ENCODE measurements at places on chromosomes 1 and 21.

DNA sequence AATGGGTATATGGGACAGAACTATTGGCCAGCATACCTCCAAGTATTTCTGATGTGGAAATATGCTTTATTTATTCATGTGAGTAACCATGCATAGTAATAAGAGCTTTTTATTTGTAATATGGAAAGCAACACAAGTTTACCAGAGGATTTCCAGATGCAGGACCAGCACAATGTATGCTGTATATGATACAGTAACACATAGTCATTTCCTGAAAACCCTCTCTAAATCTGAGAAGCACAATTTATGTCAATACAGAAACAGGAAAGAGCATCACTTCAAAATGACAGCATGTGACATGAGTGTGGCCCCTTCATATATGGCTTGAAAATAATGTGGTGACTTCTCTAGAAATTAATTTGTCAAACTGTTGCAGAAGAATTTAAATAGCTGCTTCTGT, 1134.7 kb upstream of the ADGRL2 start:
- DNase-seq = no peak

GRCh38 chr21:39029086-39029755, 154.0 kb downstream of the PSMG1 start:
- no peak for DNase-seq

- DNase-seq = no peak
Observed at GRCh38 chr1:201042779-201043461, 19.4 kb upstream of the KIF21B start.

DNA sequence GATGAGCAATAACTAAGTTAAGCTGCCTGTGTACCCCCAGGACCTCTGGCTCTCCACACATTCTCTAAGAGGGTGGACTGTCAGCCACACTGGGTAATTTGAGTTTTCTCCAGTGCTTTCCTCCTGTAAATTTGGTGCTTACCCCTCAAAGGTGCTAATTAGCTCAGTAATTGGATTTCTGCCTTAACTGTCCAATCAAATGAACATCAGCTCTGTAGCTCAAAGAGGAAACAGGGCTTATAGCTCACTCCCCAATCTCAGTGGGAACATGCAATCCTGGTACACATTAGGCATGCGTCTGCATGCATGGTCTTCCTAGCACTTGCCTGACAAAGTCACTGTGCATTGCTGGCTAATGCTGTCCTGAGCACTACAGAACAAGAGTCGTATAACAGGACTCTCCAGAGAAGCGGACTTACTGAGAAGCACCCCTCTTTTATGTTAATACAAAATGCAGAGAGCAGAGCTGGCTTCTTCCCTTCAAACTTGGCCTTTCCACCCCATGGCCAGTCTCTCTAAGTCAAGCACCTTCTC, 110.1 kb downstream of the NTPCR start:
- no peak for DNase-seq

DNA sequence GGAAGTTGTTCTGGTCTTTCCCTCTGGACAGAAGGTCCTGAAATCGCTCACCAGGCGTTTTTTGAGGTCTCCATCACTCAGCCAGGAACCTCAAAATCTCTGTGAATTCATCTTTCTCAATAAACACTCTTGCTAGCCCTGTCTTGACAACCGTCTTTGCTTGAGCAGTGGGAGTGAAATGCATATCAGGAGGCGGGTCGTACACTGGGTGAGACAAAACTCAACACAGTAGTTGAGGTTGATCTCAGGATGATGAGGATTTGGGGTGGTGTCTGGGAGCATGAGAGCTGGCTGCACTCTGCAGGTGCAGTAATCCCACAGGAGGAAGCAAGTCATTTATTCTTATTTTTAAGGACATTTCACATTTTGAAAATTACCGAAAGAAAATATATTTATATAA, 1.9 kb downstream of the GPR25 start:
- DNase-seq = no peak

DNA sequence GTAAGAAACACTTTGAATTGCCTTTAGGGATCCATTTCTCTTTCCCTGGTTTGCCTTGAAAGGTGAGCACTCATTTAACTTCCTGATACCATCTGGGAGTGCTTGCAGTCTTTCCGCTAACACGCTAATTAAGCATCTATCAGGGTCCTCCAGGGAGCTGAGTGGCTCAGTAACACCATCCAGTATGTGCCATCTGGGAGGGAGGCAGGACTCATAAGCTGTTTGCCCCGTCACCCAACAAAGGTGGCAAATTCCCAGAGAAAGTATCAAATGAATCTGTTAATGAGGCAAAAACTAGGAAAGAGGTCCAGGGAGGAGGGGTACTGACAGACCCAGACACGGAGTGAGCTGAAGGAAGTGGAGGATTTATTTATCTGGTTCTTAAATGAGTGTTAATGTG, 430.9 kb downstream of the HLX start:
- no peak for DNase-seq

DNA sequence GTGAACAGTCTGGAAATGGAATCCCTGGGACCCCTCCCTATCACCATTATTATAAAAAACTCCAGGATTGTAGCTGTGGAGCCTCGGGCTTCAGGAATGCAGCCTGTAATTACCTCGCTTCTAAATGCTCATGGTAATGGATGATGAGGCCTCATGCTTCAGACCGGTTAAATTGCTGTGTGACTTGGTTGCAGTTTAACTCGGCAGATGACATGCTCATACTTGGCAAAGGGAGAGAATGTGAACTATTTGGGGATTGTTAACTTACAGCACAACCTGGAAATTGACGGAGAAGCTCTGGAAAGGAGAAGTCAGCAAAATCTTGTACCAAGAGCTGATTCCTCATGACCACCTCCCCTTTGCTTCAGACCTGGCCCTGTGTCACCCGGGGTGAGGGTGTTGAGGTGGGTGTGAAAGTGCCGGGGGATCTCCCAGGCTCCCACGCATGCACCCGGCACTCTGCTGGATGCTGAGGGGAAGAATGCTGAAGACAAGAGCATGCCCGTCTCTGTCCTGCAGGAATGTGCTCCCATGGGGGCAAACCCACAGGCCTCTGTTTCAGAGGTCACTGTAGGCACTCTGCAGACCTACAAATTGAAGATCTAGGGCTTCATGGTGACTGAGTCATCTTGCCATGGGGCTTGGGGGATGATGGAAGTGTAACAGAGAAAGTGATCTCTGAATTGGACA, 364.8 kb downstream of the RPS6KC1 start:
- peak; percentile 70 for DNase-seq
